ENCODE measurements at places on chromosomes 4 and X. TPM values are rescaled to one million over a fixed set of nuclear protein-coding genes. Genes with fewer than 3 reads are reported as not detected.

- no peak for DNase-seq
Measured at GRCh38 chr4:40335525-40335894, 377 bp downstream of the CHRNA9 start.

DNA sequence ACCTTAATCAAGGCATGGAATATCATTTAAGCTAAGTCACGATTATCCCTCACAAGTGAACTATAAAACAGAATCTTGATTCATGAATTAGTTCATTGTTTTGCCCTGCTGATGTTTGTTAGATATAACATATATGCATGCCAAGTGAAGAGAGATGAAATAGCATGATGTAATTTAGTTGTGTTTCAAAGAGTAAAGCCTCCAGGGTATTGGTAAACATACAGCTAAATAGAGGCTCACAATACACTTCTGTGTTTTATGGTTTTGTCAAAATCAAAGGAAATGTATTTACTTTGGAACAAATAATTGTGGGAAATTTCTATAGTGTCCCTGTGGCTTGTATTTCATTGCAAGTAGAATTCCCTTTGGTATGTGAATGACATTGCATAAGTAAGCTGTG lies 69.0 kb upstream of the LEF1 start:
- no peak for DNase-seq

TMEM35A gene
- not detected for total RNA-seq

DNA sequence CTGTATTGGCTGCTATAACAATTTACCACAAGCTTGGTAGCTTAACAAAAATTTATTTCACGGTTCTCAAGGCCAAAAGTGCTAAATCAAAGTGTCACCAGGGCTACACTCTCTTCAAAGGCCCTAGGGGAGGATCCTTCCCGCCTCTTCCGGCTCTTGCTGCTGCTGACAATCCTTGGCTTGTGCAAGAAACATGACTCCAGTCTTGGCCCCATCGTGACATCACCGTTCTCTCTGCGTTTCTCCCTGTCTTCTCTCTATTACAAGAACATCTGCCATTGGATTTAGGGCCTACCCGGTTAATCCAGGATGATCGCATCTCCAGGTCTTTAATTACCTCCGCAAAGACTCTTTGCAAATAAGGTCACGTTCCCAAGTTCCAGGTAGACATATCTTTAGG lies 10.4 kb upstream of the CLCN4 start:
- DNase-seq, result no peak

DNA sequence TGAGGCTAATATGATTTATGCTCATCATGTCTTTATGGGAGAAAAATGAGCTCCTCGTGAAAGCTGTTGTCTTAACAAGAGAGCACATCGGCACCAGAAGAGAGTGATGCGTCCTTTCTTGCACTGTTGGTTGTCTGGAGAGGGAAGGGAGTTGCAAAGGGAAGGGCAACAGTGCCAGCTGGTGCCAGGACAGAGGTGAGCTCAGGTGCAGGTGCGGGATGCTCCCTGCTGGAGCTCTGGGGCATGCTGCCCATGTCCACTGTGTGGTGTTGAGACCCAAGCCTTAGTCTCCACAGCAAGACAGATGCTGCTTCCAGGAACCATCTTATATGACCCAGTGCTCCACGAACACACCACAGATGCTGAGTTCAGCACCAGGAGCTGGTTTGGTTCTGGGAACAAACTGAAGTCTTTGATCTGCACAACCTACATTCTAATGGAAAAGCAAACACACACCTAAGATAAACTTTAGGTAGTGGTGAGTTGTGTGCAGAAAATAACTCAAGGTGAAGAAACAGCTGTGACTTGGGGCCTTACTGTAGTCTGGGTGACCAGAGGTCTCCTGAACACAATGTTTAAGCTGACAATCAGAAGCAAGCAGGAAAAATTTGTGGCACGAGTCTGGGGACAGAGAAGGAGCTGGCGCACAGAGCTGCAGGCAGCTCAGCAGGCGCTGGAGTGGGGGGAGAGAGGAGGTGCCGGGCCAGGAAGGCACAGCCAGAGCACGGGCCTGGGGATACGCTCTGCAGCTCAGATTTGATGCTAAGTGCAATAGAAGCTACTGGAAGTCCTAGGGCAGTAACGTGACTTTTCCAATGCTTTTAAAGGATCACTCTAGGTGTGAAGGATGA lies 73.2 kb downstream of the HAUS3 start:
- no peak for DNase-seq

- DNase-seq, result no peak
Measured at GRCh38 chrX:2492531-2493218, 8.1 kb downstream of the DHRSX start.

GRCh38 chr4:3074078-3074845 lies at the start of the genes HTT and HTT-AS:
TSS of gene HTT (plus strand) at chr4:3074681. CDS start at chr4:3074826, 145 bp downstream.
TSS of gene HTT-AS (minus strand) at chr4:3074538.
- peak; percentile 96 for DNase-seq

TLL1 gene
- 2.9 TPM for total RNA-seq

CITED1 gene
- total RNA-seq, result 1.7 TPM

SLC38A5 gene
- 5.0 TPM for total RNA-seq

DNA sequence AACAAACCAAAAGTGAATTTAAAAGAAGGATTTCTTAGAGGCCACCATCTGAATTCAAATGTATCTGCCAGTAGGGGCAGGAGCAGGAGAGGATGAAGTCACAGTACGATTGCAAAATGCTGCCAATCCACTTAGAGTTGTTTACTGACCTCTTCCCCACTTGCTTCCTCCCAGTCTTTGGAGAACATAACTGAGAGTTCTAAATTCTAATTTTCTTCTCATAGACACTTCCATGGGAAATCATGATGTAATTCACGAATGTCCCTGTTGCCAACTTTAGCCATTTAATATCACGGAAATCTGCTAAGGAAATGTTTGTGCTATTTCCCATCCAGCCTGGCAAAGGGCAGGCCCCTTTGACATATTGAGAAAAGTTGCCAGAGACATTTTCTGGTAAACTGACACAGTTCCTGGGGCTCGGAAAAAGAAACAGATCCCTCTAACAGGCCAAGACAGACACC lies 33.6 kb upstream of the NOCT start:
- DNase-seq, result peak; percentile 35

DNA sequence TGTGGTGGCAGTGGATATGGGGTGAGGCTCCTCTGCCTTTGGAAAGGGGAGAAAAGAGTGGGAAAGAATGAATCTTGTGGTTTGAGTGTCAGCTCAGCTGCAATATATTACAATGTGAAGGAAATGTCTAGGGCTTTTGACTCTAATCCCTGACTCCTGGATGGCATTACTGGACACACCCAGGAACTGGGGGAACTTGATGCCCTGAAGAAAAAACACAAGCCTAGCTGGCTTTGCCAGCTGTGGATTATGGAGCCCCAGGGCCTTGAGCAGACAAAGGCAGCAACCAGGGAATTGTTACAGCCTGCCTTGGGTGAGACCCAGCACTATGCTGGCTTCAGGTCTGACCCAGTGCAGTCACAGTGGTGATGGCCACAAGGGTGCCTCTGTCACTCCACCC lies 57.1 kb upstream of the CYSLTR1 start:
- DNase-seq, result no peak

DNA sequence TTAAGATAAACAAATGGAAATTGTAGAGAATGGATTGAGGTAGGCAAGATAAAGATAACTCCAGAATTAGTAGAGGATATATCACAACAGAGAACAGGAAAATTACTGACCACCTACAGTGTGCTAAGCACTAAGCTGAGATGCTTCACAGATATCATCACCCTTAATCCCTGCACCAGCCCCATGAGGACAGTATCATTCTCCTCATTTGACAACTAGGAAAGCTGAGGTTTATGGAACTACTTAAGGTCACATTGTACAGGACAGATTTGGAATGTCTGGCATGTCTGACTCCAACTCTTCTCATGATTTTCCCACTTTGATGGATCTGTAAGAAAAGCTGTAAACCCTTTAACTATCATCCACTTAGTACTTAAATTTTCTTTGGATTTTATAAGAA lies 95.5 kb downstream of the CASK start:
- DNase-seq, result no peak

SMARCA1 gene
- 30.9 TPM for total RNA-seq

- DNase-seq, result no peak
Measured at GRCh38 chrX:12898073-12898472, 8.3 kb upstream of the TLR8 start.

DNA sequence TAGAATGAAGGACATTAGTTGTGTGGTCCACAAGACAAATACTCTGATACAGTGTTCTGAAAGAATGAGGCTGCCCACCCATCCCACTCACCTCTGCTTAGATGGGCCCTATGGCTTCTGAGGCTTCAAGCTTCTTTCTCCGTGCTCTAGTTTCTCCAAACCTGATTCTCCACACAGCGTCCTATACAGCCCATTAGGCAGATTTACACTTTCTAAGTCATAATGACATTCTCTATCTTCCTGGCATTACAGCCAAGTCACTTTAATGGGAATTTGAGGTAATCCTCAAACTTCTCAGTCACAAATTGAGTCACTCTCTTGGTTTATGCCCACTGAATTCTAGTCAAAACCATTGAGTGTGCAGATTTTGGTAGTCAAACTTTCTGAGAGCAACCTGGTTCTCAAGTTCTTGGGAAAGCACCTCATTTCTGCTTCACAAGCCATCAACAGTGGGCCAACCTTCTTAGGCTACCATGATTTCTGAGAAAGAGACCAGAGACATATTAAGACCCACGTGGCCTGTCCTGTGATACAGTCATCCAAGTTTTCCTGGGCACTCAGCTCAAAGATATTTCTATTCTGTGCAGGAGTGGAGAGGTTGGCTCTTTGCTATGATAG lies 6.2 kb upstream of the SETD7 start:
- no peak for DNase-seq

All from left cardiac atrium (tissue), 4 donors.